ENCODE measurements at places on chromosomes 2 and 18.

DNA sequence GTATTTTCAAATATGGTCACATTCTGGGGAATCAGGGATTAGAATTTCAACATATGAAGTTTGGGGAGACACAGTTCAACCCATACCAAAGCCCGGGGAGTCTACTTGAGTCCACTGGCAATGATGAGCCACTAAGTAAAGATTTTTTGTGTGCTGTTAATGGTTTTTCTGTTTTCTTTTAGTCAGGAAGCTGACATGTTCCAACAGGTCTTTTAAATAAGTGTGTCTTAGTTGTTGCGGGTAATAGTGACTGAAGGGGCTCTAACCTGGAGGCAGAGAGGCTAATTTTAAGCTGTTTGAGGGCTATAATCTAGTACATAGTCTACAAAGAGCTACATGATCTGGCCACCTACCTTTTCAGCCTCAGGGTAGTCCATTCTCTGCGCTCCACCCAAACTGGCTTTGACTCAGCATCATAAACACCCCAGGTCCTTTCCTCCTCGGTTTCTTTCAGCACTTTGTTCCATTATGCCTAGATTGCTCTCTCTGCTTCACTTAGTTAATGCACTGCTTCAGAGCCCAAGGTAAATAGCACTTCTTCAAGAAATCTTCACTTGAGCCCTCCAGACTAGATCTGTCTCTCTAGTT, 17.6 kb upstream of the UBE2E3 start:
- DNase-seq: no peak

DNA sequence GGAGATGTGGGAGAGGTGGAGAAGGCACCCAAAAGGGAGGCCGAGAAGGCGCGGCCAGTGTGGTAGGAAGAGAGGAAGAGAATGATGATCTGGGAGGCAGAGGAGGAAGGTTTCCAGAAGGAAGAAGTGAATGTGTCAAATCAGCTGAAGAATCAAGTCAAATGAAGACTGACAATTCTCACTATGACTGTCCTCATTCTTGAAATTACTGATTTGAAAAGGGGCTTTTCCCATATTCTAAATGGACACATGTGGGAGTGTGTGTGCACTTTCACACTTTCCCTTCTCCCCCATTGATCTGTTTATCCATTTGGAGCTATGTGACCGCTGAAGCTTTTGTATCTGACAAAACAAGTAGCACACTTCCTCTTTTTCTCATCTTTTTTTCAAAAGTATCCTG, 6.1 kb downstream of the AFF3 start:
- DNase-seq: no peak

- DNase-seq: no peak
Measured at GRCh38 chr2:47250586-47251403, 95.7 kb upstream of the STPG4 start.

- DNase-seq: no peak
Measured at GRCh38 chr2:126828491-126828890, 70.2 kb upstream of the TEX51 start.

- DNase-seq: no peak
Measured at GRCh38 chr2:61946666-61947065, 41.2 kb downstream of the COMMD1 start.

GRCh38 chr18:48676756-48677368, 138.0 kb downstream of the CTIF start:
- peak; percentile 67 for DNase-seq

GRCh38 chr2:160646684-160647444, 153.3 kb upstream of the RBMS1 start:
- DNase-seq: no peak

DNA sequence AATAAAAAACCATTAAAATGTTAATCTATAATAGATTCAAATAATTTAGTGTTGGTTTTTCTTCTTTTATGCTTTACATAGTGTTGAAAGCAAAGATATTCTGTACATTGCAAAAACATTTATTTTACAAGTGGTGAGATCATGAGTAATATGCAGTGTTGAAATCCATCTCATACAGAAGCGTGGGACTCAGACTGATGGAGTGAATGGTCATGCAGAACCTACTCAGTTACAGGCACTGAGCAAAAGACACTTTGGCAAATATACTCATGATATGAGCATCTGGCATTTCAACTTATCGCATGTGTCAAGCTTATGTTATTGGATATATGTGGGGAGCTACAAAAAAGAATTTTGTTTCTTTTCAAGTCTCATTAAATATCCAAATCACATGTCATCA, 620.2 kb upstream of the NETO1 start:
- no peak for DNase-seq

GRCh38 chr2:135798762-135799161, 38.2 kb downstream of the LCT start:
- DNase-seq: no peak

- no peak for DNase-seq
Measured at GRCh38 chr2:41966431-41966893, 81.4 kb upstream of the PKDCC start.

GRCh38 chr2:50225021-50225928, 806.7 kb downstream of the NRXN1 start:
- no peak for DNase-seq

DNA sequence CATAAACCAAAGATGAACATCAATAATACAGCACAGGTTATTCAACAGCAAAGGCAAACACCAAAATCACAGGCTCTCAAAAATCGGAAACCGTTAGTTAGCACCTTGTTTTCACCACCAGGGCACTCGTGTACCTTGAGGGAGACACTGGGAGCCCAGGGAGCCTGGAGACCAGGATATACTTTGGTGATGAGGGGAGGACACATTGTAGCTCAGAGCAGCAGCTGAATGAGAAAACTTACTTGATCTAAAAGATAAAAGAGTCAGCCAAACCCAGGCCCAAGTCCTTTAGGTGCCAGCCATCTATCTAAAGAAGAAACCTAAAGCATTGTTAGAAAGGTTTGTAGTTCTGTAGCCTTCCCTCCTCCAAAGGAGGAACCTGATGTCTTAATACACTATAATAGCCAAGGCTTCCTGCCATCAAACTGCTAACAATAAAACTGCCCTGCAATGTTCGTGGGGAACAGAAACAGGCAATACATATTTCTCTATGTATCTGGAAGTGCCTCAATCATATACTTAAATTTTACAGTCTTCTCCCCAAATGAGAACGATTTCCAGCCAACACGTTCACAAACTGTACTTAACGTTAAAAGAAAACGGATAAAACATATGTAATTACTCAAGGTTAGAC, 19.3 kb downstream of the BCL11A start:
- no peak for DNase-seq

DNA sequence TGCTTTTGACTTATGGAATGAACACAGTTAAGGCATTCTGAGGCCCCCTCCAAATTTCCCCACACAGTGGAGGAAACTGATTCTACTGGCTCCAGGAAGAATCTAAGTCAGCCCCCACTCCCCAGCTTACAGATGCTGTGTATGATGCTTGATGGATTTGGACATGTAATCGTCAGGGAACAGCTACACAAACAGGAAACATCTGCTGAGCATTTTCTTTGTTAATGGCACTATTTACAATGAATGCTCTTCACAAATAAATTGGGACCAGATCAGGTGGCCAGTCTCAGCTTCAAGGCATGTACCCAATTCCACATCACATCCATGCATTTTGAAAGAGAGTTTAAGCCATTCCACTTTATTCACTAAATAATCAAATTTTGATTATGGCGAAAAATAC, 562.3 kb downstream of the SOX11 start:
- DNase-seq: peak; percentile 66

DNA sequence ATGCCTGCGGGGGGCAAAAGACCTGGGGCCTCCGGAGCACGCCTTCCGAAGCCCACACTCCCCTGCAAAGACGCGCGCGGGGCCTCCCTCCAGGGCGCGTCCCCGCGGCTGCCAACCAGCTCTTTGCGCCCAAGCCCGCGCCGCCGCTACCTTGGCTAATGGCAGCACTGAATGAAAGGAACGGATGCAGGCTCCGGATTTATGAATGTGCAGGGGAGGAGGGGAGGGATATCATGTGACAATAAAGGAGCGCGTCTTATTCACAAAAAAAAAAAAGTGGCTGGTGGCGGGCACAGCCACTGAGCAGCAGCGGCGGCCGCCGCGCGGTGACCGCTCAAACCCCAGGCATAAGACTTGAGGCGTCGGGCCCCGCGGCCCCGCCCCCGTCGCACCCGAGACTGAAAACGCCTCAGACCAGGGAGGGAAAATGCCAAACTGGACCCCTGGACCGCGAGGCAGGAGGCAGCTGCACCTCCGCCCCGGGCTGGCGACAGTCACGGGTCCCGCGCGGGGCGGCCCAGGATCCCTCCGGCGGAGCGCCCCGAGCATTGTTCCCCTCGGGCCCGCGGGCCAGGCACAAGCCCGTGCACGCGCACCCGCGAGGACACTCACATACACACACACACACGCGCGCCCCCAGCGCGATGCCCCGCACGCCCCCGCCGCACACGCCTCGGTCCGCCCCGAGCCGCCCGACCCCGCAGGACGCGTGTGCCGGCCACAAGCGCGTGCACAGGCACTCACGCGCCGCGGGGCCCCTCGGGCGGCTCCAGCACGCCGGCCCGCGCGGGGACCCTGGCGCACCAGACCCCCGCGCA, 1.6 kb downstream of the SPRED2 start:
- DNase-seq: peak; percentile 79

GRCh38 chr18:76842837-76843530, 20.6 kb downstream of the ZNF236 start:
- no peak for DNase-seq

GRCh38 chr2:219017201-219017931, 23.9 kb downstream of the CFAP65 start:
- DNase-seq: no peak

DNA sequence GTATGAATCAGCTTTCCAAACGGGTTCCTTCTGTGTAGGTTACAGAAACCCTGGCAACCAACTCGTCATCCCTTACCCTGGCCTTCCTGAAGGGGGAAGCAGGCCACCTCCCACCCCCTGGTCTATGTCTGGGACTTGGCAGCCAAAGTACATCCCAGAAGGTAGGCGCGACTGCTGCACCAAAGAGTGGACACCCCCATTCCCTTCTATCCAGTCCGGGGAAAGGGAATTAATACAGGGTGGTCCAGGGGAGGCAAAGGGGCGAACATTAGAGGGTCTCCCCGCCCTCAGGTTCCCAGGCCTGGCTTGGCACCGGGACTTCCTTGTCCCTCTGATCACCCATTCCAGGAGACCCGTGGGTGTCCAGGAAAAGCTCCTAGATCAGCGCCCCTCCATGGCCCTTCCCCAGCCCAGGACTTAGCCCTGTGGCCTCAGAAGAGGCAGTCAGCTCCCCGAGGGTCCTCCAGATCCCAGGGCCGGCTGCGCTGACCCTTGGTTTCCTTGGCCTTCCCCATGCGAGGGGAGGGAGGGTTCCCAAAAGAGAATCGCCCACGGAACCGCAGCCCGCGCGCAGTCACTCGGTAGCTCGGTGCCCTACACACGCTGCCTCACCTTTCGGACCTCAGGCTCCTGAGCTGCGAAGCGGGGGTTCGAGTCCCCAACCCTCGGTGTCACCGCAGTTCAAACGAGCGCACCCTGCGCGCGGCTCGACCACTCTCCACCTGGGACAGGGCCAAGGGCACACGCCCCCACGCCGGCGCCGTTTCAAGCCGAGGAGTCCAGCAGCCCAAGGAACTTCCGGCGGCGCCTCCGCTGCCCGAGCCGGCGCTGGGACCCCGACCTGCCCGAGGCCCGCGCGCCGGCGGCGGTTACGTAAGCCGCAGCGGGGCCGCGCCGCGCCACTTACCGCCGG, at the start of gene PER2:
PER2 (minus strand) TSS at position 874 of the 913 bp plus-strand sequence. CDS start 10,674 bp downstream, outside the sequence.
- DNase-seq: peak; percentile 26

DNA sequence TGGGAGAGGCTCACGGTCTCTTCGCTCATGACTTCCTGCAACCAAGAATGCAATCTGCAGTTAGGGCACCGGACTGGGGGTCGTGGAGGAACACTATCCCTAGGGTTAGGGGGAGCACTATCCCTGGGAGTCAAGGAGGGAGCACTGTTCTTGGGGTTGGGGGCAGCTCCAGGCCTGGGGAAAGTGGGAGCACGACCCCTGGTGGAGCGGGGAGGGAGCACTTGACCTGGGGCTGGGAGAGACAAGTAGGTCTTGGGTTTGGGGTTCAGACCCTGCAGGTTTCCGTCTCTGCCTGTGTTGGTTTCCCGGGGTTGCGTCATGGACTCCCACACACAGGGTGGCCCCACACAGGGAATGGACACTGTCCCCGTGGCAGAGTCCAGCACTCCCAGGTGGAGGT, 133.6 kb downstream of the TPO start:
- DNase-seq: no peak

- peak; percentile 30 for DNase-seq
Measured at GRCh38 chr18:74496508-74497323, 553 bp downstream of the CNDP2 start.

GRCh38 chr2:126189527-126189926, 466.4 kb upstream of the GYPC start:
- no peak for DNase-seq

GRCh38 chr2:215319500-215319899, 7.6 kb downstream of the ATIC start:
- DNase-seq: no peak

GRCh38 chr2:175404839-175405238, 223.3 kb upstream of the ATP5MC3 start:
- DNase-seq: no peak

DNA sequence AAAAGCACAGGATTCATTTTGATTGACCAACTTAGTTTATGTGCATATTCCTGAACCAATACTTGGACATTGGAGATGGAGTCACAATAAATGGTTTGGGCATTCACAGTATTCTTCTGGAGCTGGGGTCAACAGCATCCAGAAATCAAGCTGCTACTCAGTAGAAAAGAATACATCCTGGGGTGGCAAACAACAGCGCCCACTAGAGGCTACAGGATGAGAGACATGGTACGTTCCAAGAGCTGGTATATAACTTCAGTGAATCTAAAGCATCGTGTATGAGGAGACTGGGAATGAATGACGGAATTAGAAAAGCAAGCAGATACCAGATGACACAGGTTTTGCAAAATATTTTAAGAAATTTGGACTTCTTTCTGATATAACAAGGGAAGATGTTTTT, 142.9 kb upstream of the FIGN start:
- no peak for DNase-seq

GRCh38 chr2:140892436-140892835, 1238.4 kb downstream of the LRP1B start:
- no peak for DNase-seq

DNA sequence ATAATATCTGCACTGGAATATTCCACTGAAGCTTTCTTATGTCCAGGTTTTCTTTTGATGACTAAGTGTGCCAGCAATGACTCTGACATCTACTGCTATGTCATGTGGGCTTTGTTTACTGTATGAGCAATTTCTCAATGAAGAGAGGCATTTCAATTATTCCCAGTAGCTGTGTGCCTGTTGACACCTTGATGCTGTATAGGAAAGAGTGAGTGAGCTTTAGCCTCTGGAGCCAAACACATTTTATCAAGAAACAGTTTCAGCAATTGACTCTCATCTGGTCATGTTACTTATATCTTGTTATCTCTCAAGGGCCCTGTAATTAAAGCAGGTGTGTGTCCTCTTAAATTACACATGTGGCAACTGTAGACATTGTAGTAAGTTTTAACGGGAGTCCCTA, 493.2 kb upstream of the FANCL start:
- no peak for DNase-seq

GRCh38 chr2:124913868-124914267, 888.8 kb downstream of the CNTNAP5 start:
- no peak for DNase-seq

GRCh38 chr2:72849138-72849462, 23.3 kb upstream of the EXOC6B start:
- no peak for DNase-seq

- DNase-seq: no peak
Measured at GRCh38 chr2:218366621-218367414, 10.2 kb downstream of the CATIP start.

GRCh38 chr2:217636578-217636977, 366.2 kb downstream of the TNS1 start:
- DNase-seq: no peak

GRCh38 chr2:36770542-36771287, 74.2 kb downstream of the VIT start:
- DNase-seq: no peak

All from NCI-H1436 (cell line).